ENCODE measurements at places on chromosomes 4 and X.

- DNase-seq = no peak
Observed at GRCh38 chr4:144787365-144788258, 141.7 kb downstream of the HHIP start.

GRCh38 chr4:99219072-99219471 lies at the start of gene ADH6:
Gene ADH6, minus strand, starts transcription at chr4:99219246. Its CDS starts 94 bp downstream, at chr4:99219152.
- DNase-seq = no peak

DNA sequence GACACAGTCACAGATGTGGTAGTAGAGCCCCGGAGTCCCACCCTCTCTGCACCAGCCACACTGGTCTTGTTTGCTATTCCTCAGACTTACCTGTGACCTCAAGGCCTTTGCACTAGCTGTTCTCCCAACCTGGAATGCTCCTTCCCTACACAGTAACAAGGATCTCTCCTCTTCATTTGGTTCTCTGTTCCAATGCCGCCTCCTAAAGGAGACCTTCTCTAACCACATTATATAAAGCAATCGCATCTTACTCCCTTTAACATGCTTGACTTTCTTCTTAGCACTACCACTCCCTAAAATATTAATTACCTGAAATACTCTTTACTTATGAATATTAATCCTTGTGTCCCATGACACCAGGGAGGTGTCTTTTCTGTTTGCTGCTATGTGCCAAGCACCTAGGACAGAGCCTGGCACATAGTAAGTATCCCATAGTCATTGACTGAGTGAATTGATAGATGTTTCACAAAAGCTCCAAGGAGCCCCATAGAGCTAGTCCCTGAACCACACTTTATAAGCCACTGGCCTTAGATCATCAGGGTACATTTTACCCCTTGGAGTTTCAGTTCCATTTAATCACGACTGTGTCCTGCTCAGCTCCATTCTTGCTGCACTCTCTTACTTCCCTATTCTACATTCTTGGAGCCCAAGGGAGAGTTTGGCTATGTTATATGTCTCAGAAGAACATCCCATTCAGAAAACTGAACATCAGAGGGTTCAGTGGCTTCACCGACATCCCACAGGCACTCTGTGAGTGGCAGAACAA lies 312.7 kb downstream of the RAB28 start:
- DNase-seq = no peak

- DNase-seq = no peak
Observed at GRCh38 chrX:120690344-120690743, 60.5 kb upstream of the C1GALT1C1 start.

- DNase-seq = no peak
Observed at GRCh38 chrX:124023838-124024238, 62.3 kb downstream of the STAG2 start.
